Osteoblast (primary cell): ENCODE measurements at places on chromosomes 3 and 15. TPM values are rescaled to one million over a fixed set of nuclear protein-coding genes. Genes with fewer than 3 reads are reported as not detected.

DNA sequence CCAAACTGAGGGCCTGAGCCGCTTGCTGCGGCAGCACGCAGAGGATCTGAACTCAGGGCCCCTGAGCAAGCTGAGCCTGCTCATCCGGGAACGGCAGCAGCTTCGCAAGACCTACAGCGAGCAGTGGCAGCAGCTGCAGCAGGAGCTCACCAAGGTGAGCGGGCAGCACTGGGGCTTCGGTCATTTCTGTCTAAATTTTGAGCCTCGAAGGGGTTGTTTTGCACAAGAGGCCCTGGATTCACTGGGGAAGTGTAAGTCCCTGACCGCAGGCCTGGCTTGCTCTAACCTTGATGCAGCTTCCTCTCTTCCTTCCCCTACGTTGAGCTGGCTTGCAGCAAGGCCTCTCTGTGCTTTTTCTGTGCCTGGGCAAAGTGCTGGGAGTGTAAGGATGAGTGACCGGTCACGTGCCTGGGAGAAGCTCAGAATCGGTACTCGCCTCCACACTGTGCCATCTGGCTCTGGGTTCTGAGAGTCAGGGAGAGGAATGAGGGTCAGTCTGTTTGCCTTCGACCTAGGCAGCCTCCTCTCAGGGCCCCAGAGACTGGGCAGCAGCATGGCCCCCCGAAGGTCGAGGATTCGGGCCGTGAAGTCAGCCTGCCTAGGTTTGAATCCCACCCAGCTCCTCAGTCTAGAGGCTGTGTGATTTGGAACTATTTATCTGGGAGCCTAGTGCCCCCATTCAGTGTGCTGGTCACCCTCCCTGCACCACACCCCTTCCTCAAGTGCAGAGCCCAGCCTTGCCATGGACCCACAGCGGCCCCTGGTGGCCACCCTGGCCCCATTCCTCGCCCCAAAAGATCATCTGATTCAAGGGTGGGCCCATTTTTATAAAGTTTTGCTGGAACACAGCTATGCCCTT, 1.4 kb downstream of the FES start:
- H3K4me1 ChIP-seq = peaks cover 26% of the 10 kb centered on the region
- DNase-seq = peak; percentile 95
- peak overlapping the region; percentile 73 for H3K27ac ChIP-seq
- H3K36me3 ChIP-seq = peaks cover 33% of the 10 kb centered on the region
- H3K27me3 ChIP-seq = no peaks in the 10 kb centered on the region

The SLC25A20 gene
- total RNA-seq = 11.2 and 11.9 TPM in 2 replicates

GRCh38 chr3:7897655-7898054, 604.0 kb upstream of the LMCD1 start:
- no peaks in the 10 kb centered on the region for H3K27me3 ChIP-seq
- H3K4me3 ChIP-seq = no peak overlapping the region
- no peak overlapping the region for H3K27ac ChIP-seq
- H3K4me1 ChIP-seq = no peaks in the 10 kb centered on the region
- no peak for DNase-seq

DNA sequence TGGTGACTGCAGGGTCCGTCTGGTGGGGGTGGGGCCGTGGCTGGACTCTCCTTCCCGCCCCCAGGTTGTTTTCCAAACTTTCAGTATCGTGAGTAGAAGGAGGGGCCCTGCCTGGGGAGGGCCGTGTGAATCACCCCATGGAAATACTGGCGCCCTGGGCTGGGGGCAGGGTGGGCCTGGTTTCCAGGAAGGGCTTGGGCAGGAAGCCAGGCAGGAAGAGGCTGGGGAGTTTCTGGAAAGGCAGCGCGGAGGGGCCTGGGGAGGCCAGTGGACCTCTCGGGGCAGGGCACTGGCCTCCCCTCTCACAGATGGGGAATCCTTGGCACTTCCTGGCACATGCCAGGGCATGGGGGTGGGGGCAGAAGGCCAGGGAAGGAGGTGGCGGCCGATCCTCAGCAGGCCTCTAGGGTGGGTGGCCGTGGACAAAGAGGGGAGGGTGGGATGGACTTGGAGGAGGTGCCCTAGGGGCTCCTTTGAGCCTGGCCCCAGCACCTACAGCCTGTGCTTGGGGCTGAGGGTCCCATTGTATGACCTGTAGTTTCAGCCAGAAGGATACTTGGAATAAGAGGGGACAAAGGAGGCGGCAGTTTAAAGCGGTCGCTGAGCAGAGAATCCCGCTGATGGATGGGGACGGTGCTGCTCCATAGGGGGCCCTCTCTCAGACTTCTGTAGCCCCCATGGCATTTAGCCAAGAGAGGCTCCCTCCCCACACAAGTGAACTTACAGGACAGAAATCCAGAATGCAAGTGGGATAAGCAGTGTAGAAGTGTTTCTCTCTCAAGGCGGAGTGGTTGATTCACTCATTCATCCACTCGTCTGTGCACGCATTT, 56.5 kb upstream of the GATA2 start:
- peak; percentile 89 for DNase-seq
- no peaks in the 10 kb centered on the region for H3K36me3 ChIP-seq
- no peaks in the 10 kb centered on the region for H3K27me3 ChIP-seq
- peak overlapping the region; percentile 7 for H3K27ac ChIP-seq

- H3K36me3 ChIP-seq = no peaks in the 10 kb centered on the region
- no peaks in the 10 kb centered on the region for H3K4me1 ChIP-seq
- H3K27ac ChIP-seq = no peak overlapping the region
- H3K27me3 ChIP-seq = no peaks in the 10 kb centered on the region
- DNase-seq = no peak
Measured at GRCh38 chr3:104610730-104611652, 755.7 kb upstream of the ALCAM start.

DNA sequence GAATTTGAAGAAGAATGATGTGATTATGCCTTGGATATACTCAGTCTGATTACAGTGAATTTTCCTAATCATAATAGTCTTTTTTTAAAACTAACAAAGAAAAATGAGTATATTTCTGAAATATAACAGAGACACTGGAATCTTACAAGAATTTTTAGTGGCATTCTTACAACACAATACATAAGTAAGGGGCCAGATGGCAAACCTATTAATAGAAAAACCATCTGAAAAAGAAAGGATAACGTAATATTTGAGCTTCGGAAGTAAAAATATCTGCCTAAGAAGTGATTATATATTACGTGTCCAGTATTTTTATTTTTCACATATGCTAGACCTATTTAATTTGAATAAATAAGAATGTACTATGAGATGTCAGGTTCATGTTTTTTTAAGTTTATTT, 452.8 kb downstream of the NAALADL2 start:
- DNase-seq = no peak
- no peaks in the 10 kb centered on the region for H3K4me1 ChIP-seq
- no peaks in the 10 kb centered on the region for H3K27me3 ChIP-seq
- H3K27ac ChIP-seq = no peak overlapping the region
- no peaks in the 10 kb centered on the region for H3K36me3 ChIP-seq
- H3K4me3 ChIP-seq = no peak overlapping the region

DNA sequence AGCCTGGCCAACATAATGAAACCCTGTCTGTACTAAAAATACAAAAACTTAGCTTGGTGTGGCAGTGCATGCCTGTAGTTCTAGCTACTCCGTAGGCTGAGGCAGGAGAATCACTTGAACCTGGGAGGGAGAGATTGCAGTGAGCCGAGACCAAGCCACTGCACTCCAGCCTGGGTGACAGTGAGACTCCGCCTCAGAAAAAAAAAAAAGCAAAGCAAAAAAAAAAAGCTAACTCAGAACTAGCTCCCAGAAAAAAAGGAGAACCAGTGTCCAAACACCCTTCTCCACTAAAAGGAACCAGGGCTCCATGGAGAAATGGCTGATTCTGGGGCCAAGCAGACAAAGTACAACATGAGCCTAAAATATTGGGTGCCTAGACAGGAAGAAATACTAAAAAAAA, 16.7 kb upstream of the CRTC3 start:
- H3K27ac ChIP-seq = no peak overlapping the region
- no peak overlapping the region for H3K4me3 ChIP-seq
- H3K27me3 ChIP-seq = no peaks in the 10 kb centered on the region
- H3K4me1 ChIP-seq = no peaks in the 10 kb centered on the region
- DNase-seq = no peak

- H3K4me3 ChIP-seq = no peak overlapping the region
- no peak for DNase-seq
- peaks cover 74% of the 10 kb centered on the region for H3K36me3 ChIP-seq
- peaks cover 48% of the 10 kb centered on the region for H3K4me1 ChIP-seq
Measured at GRCh38 chr15:43799209-43799944, 643 bp downstream of the SERINC4 start.

DNA sequence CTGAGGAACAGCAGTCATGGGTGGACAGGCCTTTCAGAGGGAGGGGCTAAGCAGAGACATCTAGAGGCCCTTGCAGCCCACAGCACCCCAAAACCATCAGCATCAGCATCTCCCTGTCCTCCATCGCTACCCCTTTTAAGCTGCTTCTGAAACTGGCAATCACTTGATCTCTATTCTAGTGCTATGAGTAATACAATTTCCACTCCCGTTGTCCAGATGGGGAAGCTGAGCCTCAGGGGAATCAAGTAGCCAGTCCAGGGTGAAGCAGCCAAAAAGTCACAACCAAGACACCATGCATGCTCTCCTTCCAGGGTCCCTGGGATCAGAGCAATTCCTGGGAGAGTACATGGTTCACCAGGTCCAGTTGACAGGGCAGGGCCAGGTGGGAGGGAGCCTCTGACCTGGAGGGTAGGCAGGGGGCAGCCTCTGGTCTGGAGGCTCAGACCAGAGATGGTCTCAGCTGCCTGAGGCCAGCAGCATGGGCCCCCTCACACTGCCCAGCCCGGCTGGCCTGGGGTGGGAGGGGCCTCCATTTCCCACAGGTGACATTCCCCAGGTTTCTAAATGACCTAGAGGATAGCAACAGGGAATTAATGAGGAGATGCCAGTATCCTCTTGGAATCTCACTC, 30.0 kb downstream of the KLHL25 start:
- H3K4me3 ChIP-seq = no peak overlapping the region
- peaks cover 3% of the 10 kb centered on the region for H3K36me3 ChIP-seq
- peak; percentile 99 for DNase-seq
- peaks cover 10% of the 10 kb centered on the region for H3K4me1 ChIP-seq

- H3K4me3 ChIP-seq = no peak overlapping the region
- H3K36me3 ChIP-seq = peaks cover 12% of the 10 kb centered on the region
- DNase-seq = no peak
- H3K27ac ChIP-seq = no peak overlapping the region
- no peaks in the 10 kb centered on the region for H3K4me1 ChIP-seq
Measured at GRCh38 chr15:82992436-82992998, 6.5 kb downstream of the RAMAC start.

DNA sequence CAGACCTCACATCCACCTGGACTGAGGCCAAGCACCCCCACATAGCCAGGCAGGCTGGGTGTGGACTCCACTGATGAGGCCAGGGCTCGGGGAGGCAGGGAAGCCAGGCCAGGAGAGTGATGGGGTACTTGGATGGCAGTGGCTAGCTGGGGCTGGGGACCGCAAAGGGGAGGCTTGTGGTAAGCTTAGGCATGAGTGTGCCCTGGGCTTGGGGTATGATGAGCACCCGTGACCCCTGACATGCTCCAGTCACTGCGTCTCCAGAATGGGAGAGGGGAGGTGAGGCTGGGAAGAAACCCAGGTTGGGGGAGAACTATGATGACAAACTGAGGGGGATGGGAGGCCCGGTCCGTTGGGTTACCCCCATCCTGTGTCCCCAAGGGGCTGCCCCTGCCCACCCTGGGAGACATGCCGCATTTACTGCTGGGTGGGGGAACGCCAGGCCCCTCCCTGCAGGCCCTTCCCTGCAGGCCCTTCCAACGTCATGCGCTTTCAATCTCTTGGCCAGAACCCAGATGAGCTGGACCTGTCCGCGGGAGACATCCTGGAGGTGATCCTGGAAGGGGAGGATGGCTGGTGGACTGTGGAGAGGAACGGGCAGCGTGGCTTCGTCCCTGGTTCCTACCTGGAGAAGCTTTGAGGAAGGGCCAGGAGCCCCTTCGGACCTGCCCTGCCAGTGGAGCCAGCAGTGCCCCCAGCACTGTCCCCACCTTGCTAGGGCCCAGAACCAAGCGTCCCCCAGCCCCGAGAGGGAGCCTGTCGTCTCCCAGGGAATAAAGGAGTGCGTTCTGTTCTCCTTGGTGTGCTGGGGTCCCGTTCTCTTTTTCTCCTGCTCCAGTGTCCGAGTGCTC, 34.1 kb downstream of the TSPAN3 start:
- H3K4me3 ChIP-seq = no peak overlapping the region
- no peaks in the 10 kb centered on the region for H3K36me3 ChIP-seq
- no peaks in the 10 kb centered on the region for H3K27me3 ChIP-seq
- peaks cover 7% of the 10 kb centered on the region for H3K4me1 ChIP-seq
- no peak overlapping the region for H3K27ac ChIP-seq
- DNase-seq = peak; percentile 49

The CD96 gene
- under 0.01 TPM in 1 of 2 replicates, not detected in the other for total RNA-seq

- H3K27me3 ChIP-seq = no peaks in the 10 kb centered on the region
- no peaks in the 10 kb centered on the region for H3K36me3 ChIP-seq
- no peak overlapping the region for H3K4me3 ChIP-seq
- DNase-seq = no peak
- peaks cover 27% of the 10 kb centered on the region for H3K4me1 ChIP-seq
Measured at GRCh38 chr3:65854606-65855304, 184.0 kb downstream of the MAGI1 start.

DNA sequence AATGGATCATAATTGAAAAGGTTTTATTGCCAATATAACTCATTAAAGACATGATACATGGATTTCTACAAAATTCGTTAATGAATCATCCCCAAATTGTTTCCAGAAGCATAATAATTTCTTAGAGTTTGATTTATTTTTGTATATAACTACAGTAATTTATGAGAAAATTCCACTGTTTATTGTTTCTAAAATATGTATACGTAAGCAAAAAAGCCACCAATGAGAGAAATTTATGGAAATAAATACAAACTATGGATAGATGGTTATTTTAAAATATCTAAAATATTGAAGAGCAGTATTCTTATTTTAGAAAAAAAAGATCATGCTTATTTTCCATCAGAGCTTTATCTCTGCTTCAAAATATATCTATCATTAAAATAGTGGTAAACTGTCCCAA, 260.0 kb upstream of the ZNF385D start:
- H3K4me1 ChIP-seq = no peaks in the 10 kb centered on the region
- no peak for DNase-seq
- no peak overlapping the region for H3K4me3 ChIP-seq

GRCh38 chr3:162933656-162934055, 1437.0 kb downstream of the OTOL1 start:
- no peak overlapping the region for H3K4me3 ChIP-seq
- H3K4me1 ChIP-seq = no peaks in the 10 kb centered on the region
- no peaks in the 10 kb centered on the region for H3K36me3 ChIP-seq
- no peak overlapping the region for H3K27ac ChIP-seq
- DNase-seq = no peak
- no peaks in the 10 kb centered on the region for H3K27me3 ChIP-seq

DNA sequence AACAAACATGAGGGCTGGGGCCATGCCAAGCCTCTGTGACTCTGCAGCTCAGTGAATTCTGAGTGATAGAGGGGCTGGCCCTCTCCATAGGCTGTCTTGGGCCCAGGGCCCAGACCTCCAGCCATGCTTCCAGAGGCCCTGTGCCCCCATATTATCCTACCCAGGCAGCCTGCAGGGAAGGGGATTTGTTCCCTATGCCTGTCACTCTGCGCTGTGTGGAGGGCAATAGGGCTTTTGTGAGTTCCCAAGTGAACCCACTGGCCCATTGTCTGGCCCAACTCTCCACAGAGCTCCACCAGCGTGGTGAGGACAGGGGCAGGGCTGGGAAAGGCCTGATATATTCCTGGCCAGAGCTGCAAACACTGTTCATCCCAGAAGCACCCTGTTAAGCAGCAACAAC, 113.2 kb downstream of the EPHB1 start:
- H3K36me3 ChIP-seq = no peaks in the 10 kb centered on the region
- no peaks in the 10 kb centered on the region for H3K4me1 ChIP-seq
- no peak overlapping the region for H3K4me3 ChIP-seq
- no peaks in the 10 kb centered on the region for H3K27me3 ChIP-seq

The TUSC7 gene
- total RNA-seq = not detected in 2 replicates

The TRH gene
- under 0.01 TPM in 2 replicates for total RNA-seq

The MESP1 gene
- total RNA-seq = under 0.01 TPM in 2 replicates

The LRRC2 gene
- total RNA-seq = 4.7 and 5.1 TPM in 2 replicates

The LEKR1 gene
- 0.36 and 1.5 TPM in 2 replicates for total RNA-seq
